ENCODE measurements at places on chromosomes 3 and 15. TPM values are rescaled to one million over a fixed set of nuclear protein-coding genes. Genes with fewer than 3 reads are reported as not detected.

SOX14 gene
- not detected for total RNA-seq

ACVR2B gene
- total RNA-seq = 7.1 TPM

CHRNB4 gene
- total RNA-seq = not detected

PIF1 gene
- 27.8 TPM for total RNA-seq

ZNF80 gene
- 1.6 TPM for total RNA-seq
